ENCODE measurements at places on chromosomes 13 and 19.

GRCh38 chr13:111528513-111528912 lies 208.1 kb downstream of the TEX29 start:
- DNase-seq = no peak

DNA sequence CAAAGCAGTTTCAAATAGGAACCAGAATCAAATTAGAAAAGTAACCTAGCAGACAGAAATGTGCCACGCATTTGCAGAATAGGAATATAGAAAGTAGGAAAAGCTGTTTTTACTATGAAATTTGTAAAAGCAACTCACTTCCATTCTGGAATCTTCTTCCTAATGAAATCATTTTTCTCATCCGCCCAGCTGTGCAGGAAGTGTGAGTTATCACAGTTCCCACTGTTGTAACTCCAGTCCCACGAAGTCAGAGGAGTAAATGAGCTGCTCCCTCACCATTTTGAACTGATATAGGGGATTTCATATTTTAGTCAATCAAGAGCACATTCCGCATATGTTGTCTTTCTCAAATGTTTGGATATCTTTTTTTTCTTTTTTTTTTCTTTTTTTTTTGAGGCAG lies 230.8 kb downstream of the TBC1D4 start:
- DNase-seq = no peak

GRCh38 chr19:2374808-2375207 lies 14.7 kb downstream of the TMPRSS9 start:
- DNase-seq = no peak

DNA sequence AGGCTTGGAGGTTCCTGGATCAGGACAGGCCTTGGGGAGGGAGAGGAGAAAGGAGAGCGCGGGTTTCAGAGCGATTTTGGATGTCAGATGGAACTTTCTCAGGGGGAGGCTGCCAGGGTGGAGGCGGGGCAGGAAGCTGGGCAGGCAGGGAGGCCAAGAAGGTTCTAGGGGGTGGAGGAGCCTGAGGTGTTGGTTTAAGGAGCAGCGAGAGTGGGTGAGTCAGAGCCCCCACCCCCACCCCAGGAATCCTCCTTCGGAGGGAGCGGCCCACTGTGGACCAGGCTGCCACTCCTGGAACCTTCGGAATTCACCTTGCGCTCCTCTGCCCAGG lies 15.9 kb upstream of the NOP53 start:
- DNase-seq = peak; percentile 80

- no peak for DNase-seq
Observed at GRCh38 chr13:95880331-95880730, 172.9 kb downstream of the UGGT2 start.

DNA sequence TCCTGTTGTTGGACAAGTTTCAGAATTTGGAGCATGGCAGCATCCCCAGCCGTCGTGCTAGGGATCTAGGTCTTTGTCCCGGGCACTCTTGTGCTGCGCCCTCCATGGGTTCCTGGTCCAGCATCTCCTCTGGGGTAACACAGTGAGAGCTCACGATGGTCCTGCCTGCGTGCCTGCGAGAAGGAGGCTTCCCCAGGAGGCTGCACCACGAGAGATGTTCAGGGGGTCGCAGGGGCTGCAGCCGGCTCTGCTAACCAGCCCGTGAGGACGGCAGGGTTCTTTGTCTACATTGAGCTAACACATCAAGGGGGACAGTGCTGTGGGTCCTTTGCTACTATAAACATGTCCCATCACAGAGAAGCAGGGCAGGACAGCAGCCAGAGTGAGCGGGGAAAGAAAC lies 103.9 kb upstream of the SOX1 start:
- DNase-seq = no peak

- DNase-seq = no peak
Observed at GRCh38 chr13:32142956-32143375, 111.4 kb downstream of the FRY start.

DNA sequence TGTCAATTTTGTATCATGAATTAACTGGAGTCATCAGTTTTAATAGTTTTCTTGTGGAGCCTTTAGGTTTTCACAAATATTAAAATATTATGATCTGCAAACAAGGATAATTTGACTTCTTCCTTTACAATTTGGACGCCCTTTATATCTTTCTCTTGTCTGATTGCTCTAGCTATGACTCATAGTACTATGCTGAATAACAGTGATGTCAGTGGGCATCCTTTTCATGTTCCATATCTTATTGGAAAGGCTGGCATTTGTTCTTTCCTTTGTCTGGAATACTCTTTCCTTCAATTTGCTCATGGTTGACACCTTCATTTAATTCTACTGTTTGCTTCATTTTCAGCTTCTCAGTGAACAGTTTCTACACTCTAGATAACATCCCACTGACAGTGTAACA lies 1129.3 kb downstream of the SLITRK5 start:
- DNase-seq = no peak

DNA sequence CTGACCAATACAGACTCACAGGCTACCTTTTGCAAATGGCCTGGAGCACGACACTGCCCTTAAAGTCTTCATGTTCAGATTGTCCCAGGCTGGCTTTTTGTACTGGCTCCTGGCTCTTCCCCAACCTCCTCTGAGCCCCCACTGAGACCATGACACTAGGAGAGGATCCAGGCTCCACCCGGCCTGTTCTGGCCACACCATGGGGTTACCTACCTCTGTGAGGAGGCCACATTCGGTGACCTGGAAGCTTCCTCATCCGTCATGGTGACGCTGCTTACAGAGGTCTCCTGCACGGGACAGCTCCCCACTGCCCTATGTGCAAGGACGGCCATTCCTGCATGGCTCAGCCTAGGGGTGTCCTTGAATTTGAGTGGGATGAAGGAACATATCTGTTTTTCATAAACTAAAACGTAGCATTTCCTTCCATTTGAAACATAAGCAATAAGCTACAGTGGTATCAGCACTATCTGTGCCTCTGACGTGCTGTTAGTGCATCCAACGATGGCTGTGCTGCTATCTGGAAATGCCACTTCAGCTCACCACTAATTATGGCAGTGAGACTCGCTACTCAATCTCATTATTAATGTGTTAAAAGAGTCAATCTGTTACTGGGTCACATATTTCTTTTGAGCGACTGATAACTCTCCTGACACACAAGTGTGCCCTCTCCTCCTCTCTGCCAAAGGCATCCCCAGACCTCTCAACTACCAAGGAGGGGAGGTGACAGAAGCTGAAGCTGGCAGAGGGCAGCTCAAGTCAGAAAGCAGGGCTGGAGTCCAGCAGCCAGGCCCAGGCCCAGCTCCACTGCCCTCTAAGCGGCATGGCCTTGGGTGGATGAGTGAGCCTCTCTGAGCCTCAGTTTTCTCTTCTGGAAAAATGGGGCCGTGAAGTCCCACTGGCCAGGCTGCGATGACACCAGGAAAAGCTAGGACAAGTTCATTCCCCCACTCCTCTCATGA lies 29.6 kb downstream of the ELL start:
- DNase-seq = no peak

- DNase-seq = no peak
Observed at GRCh38 chr13:46352805-46353204, 34.2 kb downstream of the RUBCNL start.

GRCh38 chr13:39602614-39603366 lies at the start of gene LHFPL6:
TSS of gene LHFPL6 (minus strand) at chr13:39603193.
- peak; percentile 91 for DNase-seq

GRCh38 chr19:33414667-33415605 lies 41.4 kb downstream of the CEBPG start:
- DNase-seq = no peak

DNA sequence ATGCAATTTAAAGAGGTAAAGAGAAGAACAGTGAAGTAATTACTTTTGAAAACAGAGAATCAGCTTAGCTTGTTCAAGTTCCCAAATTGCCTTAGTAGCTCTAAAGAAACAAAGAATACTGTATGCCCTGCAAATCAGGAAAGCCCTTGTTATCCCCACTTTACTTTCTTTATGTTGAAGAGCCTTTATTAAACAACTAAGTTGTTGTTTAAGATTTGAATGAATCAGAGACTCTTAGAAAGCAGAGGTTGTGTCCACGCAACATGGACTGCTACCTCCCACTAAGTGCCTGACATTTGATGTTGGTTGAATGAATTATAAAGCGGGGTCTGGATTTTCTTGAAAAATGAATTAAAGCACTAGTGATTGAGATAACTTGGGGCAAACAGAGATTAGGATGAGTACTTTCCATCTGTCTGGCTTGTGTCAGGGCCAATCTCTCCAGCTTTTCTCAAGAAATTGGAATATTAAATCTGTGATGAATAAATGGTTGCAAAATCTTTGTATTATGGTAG lies 214.7 kb downstream of the POSTN start:
- DNase-seq = no peak

GRCh38 chr19:6333439-6333838 lies at the start of gene ACER1:
TSS of gene ACER1 (minus strand) at chr19:6333612. CDS start at chr19:6333551, 61 bp downstream.
- DNase-seq = no peak

DNA sequence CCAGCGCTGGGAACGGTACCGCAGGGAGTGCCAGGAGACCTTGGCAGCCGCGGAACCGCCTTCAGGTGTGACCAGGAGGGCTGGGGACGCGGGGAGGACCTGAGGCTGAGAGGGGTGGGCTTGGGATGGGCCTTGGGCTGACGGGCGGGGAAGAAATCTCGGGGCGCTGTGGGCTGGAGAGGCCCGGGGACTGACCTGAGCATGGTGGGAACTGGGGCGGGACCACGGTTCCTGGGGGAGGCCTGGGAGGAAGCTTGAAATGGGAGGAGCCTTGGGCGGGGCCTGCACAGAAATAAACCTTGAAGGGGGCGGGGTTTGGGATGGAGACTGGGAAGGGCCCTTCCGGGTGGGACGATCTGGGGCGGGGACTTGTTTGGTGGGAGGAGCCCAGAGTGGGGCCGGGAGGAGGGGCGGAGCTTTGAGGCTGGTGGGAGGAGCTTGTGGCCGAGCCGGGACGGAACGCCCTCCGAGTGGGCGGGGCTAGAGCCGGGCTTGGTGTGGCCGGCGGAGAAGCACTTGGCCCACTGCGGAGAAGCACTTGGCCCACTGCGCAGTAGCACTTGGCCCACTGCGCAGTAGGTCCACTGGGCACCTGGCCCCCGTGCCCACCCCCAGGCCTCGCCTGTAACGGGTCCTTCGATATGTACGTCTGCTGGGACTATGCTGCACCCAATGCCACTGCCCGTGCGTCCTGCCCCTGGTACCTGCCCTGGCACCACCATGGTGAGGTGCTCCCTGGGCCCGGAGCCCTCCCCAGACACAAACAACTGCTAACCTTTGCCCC lies 2.8 kb downstream of the GIPR start:
- peak; percentile 68 for DNase-seq

GRCh38 chr13:93248627-93249047 lies 22.0 kb downstream of the GPC6 start:
- peak; percentile 53 for DNase-seq

DNA sequence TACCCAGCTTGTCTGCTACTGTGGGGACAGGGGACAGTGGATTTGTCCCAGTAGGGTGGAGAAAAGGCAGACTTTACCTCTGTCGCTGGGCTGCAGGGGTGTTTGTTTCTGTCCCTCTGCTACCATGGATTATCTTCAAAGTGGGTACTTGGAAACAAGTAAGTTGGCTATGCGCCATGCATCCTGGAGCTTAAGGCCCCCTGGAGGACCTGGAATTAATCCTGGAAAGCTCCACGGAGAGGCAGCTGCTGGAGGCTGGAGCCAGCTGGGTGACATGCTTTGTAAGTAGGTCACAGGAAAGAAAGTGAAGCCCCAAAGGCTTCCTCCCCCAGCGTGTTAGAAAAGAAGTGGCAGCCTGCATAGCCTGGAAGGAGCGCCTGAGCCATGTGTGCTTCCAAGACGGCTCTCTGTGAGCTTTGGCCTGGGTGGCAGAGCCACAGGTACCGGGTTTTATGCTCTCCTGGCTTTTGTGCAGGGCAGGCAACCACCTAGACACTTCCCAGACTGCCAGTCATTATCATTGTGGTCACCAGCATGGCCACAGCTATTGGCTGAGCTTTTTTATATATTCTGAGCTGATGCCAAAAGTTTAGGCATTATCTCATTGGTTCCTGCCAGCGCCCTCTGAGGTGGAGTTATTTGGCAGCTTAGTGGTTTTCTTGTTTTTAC lies 9.5 kb downstream of the B3GLCT start:
- peak; percentile 81 for DNase-seq

GRCh38 chr13:105441051-105441750 lies 1094.3 kb downstream of the EFNB2 start:
- DNase-seq = no peak

DNA sequence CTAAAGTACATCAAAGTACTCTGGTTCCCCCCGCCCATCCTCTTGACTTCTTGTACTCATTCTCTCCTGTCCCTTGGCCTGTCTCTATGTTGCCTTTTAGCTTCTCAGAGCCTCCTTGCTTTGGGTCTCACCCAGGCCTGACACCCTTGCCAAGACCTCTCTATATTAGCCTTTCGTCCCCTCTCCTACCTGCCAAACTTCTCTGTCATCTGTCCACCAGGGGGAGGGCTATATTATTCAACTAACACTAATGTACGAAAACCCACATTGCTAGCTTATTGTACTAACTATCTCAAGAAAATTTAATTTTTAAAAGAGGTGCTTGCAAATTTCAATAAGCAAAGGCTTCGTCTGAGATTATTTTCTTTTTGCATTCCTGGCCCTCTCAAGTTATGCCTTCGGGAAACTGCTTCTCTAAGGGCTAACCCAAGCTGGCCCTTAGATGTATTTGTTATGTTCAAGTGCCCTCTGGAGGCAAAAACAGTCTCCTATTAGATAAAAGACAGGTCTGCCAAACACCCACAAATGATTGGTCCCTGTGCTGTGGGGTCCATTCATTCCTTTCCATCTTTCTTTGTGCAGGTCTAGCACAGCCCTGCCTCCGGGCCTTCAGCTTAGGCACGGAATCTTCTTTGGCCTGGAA lies 6.3 kb upstream of the MRPS31 start:
- DNase-seq = peak; percentile 42

GRCh38 chr19:6693681-6694080 lies 23.7 kb upstream of the TNFSF14 start:
- DNase-seq = no peak

GRCh38 chr19:1241417-1242095 lies at the start of gene ATP5F1D:
TSS of gene ATP5F1D (plus strand) at chr19:1241751. CDS start at chr19:1241851, 100 bp downstream.
- DNase-seq = peak; percentile 96
